ENCODE measurements at places on chromosomes 3 and 15. TPM values are rescaled to one million over a fixed set of nuclear protein-coding genes. Genes with fewer than 3 reads are reported as not detected.

DNA sequence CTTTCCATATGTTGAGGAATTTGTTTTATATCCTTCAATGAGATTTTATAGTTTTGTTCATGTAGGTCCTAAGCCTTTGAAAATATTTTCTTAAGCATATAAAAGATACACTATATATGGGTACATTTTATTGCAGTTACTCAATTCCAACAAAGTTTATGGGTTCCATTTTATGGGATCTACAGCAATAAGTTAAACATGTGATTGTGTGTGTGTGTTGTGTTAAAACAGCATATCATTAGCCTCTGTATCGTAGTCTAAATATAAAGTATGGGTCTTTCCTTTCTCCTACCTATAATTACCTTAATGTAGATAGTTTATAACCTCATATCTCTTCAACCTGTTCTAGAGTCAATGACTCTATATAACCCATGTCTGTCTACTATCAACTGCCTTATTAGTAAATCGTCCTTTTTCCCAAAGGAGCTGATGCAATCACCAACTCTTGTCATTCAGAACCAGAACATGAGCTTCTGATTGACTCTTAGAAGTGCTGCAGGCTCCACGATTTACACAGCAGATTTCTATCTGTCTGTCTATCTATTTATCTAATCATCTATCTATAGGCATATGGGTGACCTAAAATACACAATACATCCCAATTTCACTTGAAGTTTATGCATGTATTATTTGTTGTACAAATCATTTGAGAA, 512.6 kb upstream of the CBLB start:
- DNase-seq = no peak

The FSD2 gene
- not detected for total RNA-seq

DNA sequence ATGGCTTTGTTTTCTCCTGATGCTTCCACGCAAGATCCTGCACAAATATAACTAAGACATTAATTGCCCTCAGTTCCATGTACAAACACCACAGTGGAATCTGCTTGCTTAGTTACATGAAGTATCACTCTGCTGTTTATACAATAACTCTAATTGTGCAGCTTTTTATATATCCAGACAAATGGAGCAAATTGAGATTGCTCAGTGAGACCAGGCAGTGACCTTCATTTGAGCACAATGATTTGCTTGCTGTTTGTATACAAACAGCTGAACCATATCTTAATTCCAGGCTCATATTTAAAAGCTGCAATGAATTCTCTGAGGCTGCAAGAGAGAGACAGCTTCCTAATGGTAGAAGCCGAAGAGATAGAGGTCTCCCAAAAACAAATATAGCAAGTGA, 243.7 kb downstream of the CADPS start:
- no peak for DNase-seq

DNA sequence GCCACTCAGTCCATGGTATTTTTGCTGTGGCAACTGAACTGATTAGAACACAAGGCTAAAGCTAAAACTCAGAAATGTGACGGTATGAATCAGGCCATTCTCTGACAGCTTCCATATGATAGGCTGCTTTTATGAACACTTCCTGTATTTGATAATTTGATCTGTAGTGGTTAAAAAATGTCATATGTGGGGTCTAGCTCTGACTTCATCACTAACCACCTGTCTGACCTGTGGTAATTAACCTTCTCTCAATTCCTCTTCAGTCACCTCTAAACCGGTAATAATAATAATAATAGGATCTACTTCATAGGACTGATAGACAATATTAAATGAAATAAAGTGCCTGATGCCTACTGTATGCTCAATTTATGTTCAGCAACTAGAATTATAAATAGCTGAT, 223.2 kb downstream of the MBNL1 start:
- DNase-seq = no peak

- DNase-seq = peak; percentile 37
Observed at GRCh38 chr3:71064956-71065763, 518.4 kb downstream of the FOXP1 start.

GRCh38 chr15:79402136-79402535, 30.0 kb upstream of the MINAR1 start:
- DNase-seq = no peak

DNA sequence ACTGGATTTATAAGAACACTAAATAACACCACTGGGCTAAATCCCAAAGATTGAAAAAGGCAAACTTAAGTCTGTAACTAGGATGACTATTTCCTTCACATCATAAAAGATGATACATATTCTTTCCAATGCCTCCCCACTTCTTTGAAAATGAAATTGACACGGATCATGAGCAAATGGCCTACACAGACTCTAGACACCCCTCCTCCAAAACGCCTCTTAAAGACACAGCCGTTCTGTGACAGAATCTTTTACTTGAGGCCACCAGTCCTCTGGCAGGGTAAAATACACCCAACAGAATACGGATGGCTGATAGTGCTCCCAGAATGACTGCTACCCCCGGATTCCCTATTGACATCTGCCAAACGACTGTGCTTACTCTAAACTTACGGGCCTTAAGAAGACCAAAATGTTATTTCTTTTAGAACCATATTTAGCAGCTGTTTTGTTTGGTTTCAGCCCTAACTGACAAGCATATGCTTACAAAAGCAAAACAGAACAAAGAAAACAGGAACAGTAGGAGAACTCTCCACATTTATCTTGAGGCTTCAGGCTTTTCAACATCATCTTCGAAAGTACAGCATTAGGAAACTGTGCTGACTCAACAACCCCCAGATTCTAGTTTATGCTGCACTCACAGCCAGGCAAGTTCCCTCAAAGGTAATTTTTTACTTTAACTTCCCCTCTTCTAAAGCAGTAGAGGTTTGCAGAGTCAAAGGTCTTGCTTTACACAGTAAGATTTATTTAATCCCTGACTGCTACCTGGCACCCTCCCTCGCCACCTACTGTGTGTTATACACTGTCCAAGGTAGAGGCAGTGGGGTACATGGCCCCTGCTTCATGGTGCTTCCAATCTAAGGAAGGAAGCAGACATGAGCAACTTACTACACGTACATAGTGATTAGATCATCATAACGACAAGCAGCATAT, 84.3 kb downstream of the TNIK start:
- DNase-seq = no peak

The CPB1 gene
- total RNA-seq = not detected

GRCh38 chr3:71197841-71198565, 385.5 kb downstream of the FOXP1 start:
- no peak for DNase-seq

DNA sequence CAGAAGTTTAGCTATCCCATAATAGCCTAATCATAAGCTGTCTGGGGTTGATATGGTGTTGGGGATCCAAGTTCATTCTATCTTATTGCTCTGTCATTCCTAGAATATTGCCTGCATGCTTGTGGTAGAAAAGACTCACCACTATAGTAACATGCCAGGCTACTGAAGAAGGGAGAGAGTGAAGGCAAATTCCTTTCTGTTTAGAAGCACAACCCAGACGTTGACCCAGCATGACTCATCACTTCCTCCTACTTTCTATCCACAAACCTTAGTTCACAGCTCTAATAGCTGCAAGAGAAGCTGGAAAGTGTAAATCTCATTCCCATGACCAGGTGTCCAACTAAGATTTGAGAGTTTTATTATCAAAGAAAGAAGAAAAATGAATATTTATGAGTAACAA, 57.8 kb upstream of the NMD3 start:
- peak; percentile 87 for DNase-seq

DNA sequence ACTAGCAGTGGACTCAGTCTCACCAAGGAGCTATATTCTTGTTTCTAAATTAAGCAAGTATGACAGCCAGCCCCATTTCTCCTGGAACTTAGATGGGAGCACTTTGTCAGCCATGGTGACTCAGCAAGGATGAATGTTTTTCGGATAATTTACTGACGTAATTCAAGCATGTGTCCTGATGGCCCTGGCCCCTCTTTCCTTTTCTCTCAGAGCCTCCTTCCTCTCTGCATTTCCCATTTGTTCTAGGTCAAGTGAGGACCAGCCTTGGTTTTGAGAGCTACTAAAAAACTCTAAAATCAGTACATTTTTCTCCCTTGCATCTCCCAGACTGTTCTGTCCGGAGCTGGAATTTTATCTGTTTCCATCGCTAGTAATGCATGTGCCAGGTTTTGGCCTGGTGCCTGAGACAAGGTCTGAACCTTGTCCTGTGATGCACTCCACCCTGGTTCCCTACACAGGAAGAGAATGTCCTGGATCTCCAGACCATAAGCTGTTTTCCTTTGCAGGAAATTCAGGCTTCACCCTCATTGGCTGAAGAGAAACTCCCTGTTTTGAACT, 256.6 kb upstream of the ROPN1 start:
- peak; percentile 75 for DNase-seq

- no peak for DNase-seq
Observed at GRCh38 chr3:187112934-187113793, 26.1 kb downstream of the RPL39L start.

DNA sequence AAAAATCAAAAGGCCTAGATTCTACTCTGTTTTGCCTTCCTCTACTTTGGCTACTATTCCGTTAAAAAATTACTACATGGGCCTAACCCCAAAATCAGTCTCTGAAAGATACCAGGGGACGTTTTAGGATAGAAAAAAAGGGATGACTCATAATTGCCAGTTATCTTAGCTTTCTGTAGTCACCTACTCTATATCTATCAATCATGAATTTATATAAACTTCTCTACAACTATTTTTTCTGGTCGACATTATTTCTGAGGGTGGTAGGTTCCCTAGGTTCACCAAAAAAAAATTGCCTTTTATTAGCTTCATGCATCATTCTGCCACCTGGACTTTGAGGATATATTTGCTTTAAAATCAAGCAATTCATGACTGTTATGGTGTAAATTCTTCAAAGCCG, 36.5 kb downstream of the RAF1 start:
- no peak for DNase-seq

GRCh38 chr15:46576646-46577395, 942.0 kb downstream of the SQOR start:
- DNase-seq = no peak

The GOLGA6A gene
- total RNA-seq = 0.06 TPM

- no peak for DNase-seq
Observed at GRCh38 chr3:179088306-179088705, 16.7 kb upstream of the ZMAT3 start.

DNA sequence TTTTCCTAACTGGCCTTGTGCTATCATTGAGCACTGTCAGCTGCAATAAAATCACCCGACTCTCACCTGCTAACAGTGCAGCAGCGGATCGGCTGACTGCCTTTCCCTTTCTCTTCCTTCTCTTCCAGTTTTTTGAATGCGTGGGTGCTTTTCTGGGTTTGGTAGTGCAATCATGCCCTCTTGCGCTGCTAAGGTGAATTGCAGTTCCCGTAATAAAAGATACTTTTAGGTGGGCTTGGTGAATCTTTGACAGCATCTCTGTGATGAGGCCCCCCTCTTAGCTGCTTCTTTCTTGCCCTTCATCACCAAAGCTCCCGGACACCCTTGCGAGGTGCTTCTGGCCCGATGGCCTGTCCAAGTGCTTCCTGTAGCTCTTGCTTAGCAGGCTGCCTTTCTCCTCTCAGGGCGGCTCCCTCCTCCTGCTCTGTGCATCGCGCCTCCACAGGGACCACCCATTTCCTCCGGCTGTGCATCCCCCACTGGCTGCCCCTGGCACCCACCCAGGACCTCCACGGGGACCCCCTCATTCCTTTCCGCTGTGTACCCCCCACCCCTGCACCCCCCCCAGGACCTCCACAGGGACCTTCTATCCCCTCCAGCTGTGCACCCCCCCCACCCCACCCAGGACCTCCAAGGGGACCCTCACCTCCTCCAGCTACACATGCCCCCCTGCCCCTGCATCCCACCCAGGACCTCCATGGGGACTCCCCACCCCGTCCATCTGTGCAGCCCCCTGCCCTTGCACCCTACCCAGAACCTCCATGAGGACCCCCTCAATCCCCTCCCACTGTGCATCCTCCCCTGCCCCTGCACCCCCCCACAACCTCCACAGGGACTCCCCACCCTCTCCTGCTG, 50.8 kb upstream of the RPL32 start:
- peak; percentile 55 for DNase-seq

The CCR1 gene
- not detected for total RNA-seq

The H1-8 gene
- not detected for total RNA-seq

The CRBN gene
- total RNA-seq = 34.0 TPM

The GPR171 gene
- not detected for total RNA-seq

GRCh38 chr15:37100966-37101215, 542 bp upstream of the MEIS2 start:
- DNase-seq = no peak

DNA sequence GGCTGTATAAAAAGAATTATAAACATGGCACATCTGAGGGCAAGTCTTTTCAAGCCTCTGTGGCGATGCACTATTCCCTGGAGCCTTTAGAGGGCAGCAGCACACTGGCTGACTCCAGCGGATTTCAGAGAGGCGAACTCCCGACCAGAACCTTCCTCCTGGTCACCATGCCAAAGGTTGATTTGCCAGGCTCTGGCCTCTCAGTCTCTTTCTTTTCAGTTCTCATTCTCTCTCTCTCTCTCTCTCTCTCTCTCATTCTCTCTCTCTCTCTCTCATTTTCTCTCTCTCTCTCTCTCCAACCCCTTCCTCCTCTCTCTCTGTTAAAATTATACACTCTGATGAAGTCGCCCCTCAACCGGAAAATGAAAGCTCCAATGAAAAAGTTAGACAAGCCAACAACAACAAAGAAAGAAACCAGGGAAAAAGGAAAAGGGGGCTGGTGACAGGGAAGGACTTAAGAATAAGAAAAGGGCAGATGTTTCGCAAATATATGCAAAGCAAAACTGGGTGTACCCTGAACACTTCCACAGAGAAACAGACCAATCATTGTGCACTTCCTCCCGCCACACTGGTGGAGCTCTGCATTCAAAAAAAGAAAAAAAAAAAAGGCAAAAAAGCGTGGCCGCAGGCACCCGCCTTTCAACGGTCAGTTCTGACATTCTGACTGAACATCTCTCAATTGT, 90.2 kb downstream of the TIGIT start:
- DNase-seq = peak; percentile 86

- DNase-seq = no peak
Observed at GRCh38 chr3:123491966-123492587, 43.2 kb upstream of the ADCY5 start.

DNA sequence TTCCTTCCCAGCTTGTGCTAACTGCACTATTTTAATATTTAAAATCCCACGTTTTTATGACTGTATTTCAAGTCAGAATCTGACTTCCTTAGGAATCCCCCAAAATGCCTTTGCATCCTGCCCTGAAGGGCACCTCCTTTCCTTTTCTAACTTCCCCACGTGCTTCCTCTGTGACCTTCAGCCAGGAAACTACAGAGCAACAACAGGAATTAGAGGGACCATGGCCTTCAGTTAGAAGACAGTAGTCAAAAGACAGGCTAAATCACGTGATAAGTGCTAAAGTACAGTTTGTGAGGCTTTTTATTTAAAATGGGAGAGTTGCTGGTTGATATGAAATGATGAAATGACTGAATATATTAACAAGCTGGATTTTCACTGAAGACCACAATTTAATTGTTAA, 11.8 kb upstream of the ABHD10 start:
- DNase-seq = no peak

The QRICH1 gene
- 51.8 TPM for total RNA-seq

The SERINC4 gene
- 0.11 TPM for total RNA-seq

The CFAP91 gene
- total RNA-seq = 2.0 TPM

The C3orf49 gene
- total RNA-seq = not detected

- no peak for DNase-seq
Observed at GRCh38 chr3:123310741-123311140, 109.0 kb downstream of the SEC22A start.

GRCh38 chr15:92062505-92062904, 209.0 kb downstream of the SLCO3A1 start:
- DNase-seq = no peak

The SPESP1 gene
- not detected for total RNA-seq
